Stimulated activated CD8-positive, alpha-beta memory T cell treated with anti-CD3 and anti-CD28 coated beads, Interleukin-2, amount 100 ng/mL, for 1 hour (primary cell): ENCODE measurements at places on chromosomes 12 and 14.

DNA sequence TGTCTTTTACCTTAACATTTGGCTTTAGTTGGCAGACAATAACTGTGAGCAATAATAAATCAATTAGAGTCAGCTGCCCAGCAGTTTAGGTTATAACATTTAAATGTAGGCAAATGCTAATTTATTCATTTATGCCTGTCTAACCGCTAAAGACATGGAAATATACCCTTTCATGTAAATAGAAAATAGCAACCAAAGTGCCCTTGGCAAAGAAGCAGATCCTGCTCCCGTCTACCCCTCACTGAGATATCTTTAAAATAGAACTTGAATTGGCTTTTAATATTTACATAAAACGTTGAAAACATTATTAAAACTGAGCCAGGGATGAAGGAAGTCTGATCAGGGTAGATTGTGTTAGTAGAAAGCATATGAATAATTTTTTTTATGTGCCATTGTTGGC, 67.3 kb downstream of the ATP23 start:
- DNase-seq, result no peak

DNA sequence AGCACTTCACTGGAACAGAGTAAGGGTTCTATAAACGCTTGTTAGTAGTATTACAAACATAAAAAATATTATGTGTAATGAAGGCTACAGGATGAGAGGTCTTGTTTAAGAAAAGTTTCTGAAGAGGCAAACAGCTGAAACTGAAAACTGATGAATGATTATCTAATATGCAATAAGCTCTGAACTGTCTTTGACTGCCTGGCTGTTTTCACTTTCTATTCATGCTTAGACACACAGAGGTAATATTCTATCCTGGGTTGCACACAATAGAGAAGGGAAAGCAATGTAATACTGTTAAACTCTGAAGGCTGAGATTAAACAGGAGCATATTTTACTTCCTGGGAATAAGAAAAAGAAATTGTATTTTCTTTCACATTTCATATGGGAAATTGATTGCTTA, 251.3 kb downstream of the ALX1 start:
- no peak for DNase-seq

DNA sequence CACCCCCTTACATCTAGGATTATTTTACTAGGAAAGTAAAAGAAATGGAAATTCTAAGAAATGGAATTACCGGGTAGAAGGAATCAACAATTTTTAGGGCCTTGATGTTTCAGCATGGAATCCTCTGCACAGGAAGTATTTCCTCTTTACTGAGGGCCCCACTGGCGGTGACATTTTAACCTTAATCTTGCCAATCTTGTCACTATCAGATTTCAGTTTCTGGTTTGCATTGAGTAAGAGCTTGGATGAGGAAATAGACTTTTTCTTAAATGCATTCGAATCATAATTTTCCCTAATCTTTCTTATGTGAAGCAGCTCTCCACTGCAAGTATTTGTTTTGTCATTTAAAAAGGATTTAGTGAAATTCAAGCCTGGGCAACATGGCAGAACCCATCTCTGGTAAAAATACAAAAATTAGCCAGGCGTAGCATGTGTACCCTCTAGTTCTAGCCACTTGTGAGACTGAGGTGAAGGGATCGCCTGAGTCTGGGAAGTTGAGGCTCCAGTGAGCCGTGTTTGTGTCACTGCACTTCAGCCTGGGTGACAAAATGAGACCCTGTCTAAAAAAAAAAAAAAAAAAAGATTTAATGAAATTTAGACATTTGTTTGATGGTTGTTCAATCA, 40.7 kb downstream of the TPCN1 start:
- DNase-seq, result no peak

DNA sequence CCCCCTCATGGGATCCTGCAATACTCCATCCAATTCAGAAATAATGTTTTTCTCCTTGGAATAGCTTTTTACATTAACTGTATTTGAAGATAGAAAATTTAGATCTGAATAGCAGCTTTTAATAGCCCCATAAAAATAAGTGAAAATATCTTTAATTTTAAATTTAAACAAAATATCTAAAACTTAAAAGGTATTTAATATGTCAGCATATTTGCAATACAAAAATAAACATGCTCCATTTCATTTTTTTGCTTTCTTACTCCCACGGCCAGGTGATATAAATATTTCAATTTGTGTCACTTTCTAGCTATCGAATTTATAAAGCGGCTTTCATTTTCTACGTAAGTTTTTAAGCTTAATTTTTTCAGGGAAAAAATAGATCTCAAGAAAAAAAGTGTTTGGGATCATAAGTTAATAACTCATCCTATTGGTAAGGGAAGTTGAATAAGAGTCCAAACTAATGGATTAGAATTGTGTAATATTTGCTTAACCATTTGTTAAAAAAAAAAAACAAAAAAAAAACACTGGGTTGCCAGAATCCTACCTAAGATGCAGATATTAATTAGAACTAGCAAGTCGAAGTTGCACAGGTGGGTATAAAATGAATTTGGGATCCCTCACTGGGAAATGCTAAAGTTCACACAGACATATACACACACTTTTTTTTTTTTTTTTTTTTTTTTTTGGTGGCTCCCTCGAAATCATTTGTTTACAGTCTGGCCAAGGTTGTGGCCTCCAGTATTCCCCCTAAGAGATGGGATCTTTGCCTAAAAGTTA, 47.6 kb downstream of the PPP2R5C start:
- no peak for DNase-seq

GRCh38 chr12:22286569-22286968, 47.9 kb downstream of the ST8SIA1 start:
- DNase-seq, result no peak

DNA sequence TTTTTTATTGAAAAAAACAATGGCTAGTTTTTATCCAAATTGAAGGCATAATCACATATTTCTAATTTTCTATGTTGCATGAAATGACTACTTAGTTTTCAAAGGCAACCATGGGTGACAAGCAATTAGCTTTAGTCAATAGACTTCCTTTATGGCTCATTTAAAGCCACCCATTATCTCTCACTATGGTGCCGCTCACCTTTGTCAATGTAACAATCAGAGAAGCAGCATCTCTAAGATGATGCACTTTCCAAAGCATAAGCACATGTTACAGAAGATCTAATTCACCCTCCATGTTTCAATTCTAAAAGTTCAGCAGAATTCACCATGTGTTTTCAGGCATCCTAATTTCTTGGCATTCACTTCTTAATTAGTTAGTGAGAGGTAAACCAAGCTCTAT, 166.6 kb upstream of the RPL10L start:
- DNase-seq, result no peak

DNA sequence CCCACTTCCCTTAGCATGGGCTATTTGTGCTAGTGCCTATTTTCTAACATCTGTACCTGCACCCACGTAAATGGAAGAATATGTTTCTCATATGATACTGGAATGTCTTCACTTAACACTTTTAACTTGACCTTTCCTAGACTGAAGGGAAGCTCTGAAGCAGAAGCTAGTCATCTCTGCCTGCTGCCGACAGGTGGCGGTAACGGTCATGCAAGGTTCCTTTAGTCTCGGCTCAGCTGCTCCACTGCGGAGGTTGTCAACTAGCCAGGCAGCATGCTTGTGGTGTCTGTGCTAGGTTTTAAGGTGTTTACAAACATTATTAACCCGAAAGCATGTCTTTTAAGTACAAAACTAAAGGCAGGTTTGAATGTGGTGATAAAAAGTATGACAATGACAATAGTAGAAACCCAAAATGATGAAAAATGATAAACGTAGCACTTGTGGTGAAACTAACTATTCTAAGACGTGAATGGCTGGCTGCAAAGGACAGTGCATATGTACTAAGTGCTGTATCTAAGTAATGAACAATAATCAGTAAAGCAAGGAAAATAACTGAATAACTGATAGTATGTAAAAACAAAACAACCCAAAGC, 117.2 kb downstream of the GRIN2B start:
- DNase-seq, result no peak

DNA sequence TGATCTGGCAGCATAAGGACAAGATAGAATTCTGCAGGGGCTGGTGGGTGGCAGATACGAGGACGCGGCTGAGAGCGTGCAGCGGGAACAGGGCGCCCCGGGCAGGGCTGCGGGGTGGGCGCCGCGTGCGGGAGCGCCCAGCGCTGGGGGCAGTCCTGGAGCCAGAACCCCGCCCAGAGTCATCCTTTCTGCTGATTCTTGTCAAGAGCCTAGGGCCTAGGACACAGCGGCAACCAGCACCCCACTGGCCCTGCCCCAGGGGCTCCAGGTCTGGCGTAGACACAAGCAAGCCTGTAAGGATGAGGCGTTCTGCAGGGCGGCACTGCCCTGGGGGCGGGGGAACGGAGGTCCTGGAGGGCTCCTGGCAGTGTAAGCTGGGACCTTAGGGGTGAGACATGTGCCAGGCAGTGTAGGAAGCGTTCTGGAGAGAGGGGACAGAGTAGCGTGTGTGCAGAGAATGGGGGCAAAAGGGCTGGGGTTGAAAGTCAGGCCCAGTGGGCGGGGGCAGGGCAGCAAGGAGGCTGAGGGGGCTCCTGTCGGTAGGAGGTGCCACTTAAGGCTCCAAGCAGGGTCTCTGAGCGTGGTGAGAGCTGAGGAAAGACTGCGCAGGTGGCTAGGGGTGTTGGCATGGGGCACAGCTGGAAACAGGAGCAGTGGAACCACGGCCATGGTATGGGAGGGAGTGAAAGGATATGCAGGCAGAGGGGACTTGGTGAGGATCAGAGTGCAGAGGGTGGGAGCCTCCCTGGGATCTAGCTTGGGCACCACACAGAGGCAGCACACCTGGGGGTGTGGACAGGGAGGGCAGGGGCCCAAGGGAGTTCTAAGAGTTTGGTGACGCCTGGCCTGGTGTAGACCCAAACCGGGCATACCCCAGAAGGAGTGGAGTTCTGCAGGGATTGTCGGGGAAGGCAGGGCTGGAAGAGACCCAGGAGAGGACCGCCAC, 845 bp upstream of the AHNAK2 start:
- DNase-seq, result no peak

DNA sequence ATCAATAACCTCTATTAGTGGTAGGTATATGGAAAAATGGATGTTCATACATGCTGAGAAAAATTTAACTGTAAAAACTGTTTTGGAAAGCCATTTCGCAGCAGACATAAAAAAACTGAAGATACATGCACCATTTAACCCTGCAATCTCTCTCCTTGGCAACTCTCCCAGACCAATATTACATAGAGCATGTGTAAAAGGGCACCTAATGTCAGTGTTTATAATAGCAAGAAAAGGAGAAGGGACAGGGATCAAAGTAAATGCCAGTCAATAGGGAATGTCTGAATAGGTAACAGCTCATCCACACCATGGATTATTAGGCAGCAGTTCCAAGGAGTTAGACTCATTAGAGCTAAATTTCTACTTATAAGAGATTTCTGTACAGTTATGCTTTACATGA, 77.2 kb downstream of the BTG1 start:
- no peak for DNase-seq

DNA sequence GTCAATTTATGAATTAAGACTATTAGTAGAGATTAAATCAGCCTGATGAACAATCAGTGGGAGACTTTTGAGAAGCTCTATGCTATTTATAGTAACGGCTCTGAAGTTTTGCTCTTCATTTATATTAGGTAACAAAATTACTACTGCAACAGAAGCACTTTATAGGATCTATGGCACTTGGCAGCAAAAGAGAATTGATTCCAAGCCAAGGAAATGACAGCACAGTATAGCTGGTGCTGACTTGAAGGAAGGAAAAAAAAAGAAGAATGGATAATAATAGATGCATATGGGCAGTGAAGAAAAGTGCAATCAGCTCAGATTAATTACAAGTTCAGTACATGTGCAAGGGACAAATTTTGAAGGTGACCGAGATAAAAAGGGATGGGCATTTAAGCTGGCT, 228.2 kb upstream of the PPFIA2 start:
- no peak for DNase-seq

DNA sequence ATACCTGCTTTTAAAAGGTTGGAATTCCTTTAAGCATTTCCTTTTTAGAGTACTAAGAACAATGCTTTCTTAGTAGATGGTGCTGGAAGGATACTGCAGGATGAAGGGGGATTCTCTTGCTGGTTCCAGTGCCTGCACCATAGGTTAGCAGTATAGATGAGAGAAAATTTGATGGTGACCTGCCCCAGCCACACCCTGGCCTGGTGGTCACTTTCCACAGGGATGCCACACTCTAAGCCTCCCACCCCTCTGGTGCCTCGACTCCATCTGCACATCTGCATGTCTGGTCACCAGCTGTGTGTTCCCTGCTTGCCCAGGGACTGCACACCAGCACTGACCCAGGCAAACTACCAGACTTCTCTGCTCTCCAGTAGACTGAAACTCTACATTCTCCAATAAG, 19.1 kb downstream of the SLC2A3 start:
- no peak for DNase-seq

DNA sequence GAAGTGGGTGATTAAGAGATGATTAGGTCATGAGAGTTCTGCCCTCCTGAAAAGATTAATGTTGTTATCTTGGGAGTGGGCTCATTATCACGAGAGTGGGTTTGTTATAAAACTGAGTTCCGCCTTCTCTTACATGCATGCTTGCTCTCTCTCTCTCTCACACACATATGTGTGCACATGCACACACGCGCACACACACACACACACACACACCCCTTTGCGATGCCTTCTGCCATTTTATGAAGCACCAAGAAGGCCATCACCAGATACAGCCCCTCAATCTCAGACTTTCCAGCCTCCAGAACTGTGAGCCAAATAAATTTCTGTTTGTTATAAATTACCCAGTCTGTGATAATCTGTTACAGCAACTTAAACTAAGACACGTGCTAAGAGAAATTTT, 5.7 kb upstream of the SLC41A2 start:
- DNase-seq, result no peak

GRCh38 chr14:83826838-83827237, 1703.1 kb upstream of the FLRT2 start:
- no peak for DNase-seq

DNA sequence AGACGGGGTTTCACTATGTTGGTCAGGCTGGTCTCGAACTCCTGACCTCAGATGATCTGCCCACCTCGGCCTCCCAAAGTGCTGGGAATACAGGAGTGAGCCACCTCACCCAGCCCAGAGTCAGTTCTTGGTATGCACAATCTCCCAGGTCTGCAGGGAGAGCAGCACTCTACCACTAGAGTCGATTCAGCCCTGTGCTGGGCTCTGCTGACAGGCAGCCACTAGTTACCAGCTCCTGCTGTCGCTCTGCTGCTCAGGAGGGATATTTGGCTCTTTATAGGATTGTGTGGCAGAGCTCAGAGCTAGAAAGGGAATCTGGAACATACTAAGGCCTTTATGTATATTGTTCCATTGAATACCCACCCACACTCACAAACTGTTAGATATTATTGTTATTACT, 44.3 kb downstream of the SPTB start:
- no peak for DNase-seq

GRCh38 chr12:51886021-51886710, 1.7 kb upstream of the ANKRD33 start:
- DNase-seq, result no peak

DNA sequence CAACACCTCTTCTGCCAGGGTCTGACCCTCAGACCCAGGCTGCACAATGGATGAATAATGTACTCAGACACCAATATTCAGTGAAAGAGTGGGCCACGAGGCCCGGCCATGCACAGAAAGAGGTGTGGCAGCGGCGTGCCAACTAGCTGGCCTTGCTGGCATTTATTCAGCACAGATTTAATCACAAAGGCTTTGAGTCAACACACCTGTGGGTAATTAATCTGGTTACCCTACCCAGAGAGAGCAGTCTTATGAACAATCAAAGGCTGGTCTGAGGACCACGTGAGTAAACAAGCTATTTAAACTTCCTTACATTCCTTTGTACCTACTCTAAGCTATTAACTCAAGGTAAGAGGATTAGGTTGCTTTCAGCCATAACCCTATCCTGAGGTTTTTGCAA, 324.8 kb downstream of the C12orf50 start:
- DNase-seq, result no peak

GRCh38 chr14:76088326-76088725, 63.4 kb upstream of the GPATCH2L start:
- no peak for DNase-seq
